Amniotic epithelial cell (primary cell): ENCODE measurements at places on chromosomes 4 and X.

GRCh38 chr4:15779809-15780208, 1.7 kb downstream of the CD38 start:
- no peak for DNase-seq

DNA sequence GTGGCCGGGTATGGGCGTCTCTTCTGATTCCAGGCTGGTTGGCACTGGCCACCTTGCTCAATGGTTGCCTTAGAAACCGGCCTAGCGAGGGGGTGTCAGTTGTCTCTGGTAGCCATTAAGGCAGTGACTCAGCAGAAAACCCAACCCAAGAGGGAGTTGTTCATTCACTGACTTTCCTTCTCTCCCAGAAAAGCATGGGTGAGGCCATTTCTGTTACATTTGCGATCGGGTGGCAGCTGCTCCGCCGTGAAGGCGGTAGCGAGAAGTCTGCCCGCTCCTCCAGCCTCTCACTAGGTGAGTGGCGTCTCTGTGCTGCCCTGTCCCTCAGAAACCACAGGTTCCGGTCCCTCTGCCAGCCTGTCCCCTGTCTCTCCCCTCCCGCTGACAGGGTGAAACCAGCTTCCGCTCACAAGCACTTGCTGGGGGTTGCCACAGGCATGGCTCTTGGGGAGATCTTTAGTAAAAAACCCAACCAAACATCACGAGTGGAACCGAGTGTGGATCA, 17.4 kb downstream of the IRAK1 start:
- peak; percentile 84 for DNase-seq

DNA sequence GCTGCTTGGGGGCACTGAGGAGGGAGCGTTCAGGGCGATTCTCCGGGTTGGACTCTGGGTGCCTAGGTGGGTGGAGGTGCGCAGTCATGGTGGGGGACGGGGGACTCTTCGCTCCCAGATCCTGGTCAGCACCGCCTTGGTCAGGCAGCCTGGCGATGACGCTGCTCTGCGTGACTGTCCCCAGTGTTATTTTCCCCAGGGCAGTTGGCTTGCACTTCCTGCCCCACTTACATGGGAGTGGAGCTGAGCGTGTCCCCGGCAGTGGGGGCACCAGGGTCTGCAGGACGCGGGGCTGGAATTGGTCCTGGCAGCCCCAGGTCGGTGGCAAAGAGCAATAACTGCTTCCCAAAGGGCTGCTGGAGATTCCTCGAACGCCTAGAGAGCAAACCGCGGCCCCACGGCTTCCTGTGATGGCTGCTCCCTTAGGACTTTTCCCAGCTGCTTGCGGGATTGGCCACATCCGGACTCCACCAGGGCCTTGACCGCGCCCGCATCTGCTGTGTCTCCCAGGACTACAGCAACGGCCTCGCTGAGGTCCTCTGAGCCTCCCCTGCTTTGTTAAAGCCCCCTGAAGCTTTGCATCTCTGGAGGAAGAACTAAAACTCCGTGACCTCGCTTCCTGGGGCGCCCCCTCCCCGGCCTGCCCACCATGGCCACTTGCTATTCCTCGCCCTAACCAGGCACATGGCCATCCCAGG, 35.3 kb upstream of the GPR78 start:
- DNase-seq, result peak; percentile 45

- peak; percentile 43 for DNase-seq
These were observed 48.0 kb upstream of the TRIM2 start for GRCh38 chr4:153156263-153156662.

- DNase-seq, result no peak
These were observed 165.8 kb downstream of the ATOH1 start for GRCh38 chr4:93994175-93994994.

GRCh38 chrX:41275661-41276609, 58.0 kb upstream of the DDX3X start:
- DNase-seq, result peak; percentile 44

GRCh38 chr4:8289151-8289750, 19.7 kb downstream of the HTRA3 start:
- DNase-seq, result no peak

DNA sequence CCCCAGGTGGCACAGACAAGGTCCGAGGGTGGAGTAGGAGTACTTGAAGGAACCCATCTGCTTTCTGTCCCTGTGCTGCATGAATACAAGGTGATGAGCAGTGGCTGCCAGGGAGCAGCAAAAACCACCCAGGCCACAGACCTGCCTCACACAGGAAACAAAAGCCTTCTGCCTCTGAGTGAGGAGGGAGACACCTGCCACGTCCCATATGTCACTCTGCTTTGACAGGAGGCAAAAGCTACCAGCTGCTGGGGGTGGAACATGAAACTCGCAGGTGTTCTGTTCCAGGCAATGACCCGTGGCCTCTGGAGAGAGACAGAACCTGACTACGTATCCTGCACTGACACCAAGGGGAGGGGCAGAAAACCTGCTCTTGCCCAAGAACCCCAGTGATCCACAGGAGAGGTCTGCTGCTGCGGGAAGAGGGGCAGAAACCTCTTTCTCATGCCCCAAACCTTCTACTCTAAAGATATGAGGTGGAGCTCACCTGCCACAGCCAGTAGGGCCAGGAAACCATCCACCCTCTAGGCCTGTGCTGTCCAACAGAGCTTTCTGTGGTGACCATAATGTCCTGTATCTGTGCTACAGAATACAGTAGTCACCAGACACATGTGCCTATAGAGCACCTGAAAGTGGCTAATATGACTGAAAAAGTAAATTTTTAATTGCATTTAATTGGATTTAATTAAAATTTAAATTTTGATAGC, 172.9 kb downstream of the PRDM5 start:
- no peak for DNase-seq

GRCh38 chr4:866761-867390, 40.9 kb upstream of the CPLX1 start:
- DNase-seq, result peak; percentile 86

DNA sequence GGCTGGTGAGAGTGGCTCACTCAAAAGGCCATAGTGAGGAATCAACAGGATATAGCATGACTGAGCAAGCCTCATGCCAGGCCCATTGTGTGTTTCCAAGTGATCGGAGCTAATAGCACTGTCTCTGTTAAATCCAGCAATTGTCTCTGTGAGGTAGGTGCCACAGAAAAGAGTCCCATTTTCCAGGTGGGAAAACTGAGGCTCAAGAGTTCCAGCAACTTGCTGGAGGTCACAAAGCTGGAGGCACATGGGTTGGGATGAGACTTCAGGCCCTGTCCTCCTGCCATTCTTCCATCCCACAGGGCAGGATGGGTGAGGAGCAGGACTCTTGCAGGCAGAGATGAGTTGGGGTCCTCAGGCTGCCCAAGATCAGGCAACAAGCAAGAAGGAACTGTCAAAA, 1.1 kb upstream of the CYTL1 start:
- DNase-seq, result no peak

- DNase-seq, result no peak
These were observed 120.8 kb downstream of the SH2D1A start for GRCh38 chrX:124467202-124467601.

GRCh38 chr4:85610450-85610849, 135.5 kb downstream of the ARHGAP24 start:
- DNase-seq, result no peak

- DNase-seq, result peak; percentile 69
These were observed 10.2 kb upstream of the TMEM156 start for GRCh38 chr4:39042366-39042765.

DNA sequence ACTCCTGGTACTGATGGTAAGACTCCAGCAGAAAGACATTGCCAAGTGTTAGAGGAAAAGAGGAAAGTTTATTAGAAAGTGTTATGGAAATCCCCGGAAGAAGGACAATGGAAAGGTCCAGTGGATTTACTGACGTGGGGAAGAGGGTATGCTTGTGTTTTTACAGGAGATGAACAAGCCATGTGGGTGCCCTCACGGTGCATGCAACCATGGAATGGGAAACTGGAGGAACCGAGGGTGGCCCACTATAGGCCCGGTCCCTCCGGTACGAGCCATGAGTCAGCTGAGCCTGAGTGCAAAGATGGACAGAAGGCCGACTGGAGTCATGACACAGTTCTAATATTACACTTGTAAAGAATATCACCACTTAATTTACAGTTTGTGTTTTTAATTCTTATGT, 123.3 kb upstream of the ZCCHC13 start:
- DNase-seq, result no peak

DNA sequence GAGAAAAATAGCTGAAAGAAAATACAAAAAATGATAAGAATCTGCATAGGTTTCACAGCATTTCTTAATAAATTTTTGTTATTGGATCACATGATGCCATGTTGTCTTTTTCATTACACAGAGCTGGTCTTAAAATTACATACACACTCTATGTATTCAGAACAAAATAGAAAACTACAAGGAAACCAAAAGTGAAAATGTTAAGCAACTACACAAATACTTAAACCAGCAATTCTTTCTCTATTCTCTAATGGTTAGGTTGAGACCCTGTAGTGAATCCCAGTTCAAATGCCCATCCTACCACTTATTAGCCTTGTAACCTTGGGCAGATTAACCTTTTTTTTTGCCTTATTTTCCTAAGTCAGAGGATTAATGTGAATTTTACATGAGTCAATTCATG, 2311.2 kb downstream of the PCDH7 start:
- no peak for DNase-seq

- peak; percentile 59 for DNase-seq
These were observed 121.8 kb upstream of the BMPR1B start for GRCh38 chr4:94636004-94636403.

- no peak for DNase-seq
These were observed 48.0 kb downstream of the OTC start for GRCh38 chrX:38400389-38400910.

GRCh38 chr4:185307136-185307950, 88.4 kb downstream of the LRP2BP start:
- DNase-seq, result peak; percentile 22

DNA sequence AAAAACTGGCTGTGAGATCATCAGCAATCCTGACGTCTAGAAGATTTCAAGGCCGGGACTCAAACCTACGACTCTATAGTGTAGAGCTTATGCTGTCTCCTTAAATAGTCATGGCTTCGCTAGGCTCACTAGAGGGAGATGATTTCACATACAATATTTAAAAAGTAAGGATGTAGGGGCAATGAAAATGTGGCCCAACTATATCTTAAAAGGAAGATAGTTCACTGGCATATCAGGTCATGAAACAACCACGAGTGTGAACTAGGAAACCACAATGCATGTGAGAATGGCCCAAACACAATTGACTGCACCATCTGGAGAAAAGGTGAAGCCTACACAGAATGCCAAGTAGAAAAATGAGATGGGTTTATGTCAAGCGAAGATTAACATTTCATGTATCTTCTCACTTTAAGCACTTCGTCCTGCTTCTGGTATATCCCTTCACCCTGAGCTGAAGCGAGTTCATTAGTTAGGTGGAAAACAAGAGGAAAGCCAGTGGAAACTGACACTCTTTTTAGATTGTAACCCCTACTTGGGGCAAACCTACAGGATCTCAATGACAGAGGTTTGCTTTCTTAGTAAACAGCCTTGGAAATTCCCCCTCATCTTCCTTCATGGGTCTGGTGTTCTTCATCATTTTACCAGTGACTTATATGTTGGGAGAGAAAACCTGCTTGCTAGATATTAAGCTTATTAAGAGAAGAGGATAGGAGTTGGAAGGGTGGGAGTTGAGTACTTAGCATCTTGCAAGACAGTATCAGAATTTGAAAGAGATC, 17.4 kb downstream of the FAM9C start:
- DNase-seq, result no peak

GRCh38 chr4:83356899-83357661, 22.4 kb upstream of the HPSE start:
- DNase-seq, result peak; percentile 96

DNA sequence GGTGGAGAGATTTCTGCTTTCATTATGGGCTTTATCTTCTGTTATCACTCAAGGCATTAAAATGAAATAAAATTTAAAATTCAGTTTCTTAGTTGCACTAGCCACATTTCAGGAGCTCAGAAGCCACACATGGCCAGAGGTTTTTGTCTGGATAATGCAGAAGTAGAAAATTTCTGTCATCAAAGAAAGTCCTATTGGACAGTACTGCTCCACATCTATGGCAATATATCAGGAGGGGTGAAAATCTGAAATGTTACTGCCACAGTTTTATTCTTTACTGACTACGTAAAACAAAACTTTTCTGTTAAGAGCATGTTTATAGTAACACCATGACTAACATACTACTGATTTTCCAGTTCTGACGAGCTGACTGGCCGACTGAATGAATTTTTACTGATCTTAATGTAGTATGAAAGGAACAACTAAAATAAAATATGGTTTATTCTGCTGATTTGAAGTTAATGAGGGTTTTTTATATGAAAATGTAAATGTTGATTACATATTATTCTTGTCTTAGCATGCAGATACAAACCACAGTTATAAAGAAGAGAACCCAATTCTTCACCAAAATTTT, 264.0 kb upstream of the HAND2 start:
- peak; percentile 51 for DNase-seq

DNA sequence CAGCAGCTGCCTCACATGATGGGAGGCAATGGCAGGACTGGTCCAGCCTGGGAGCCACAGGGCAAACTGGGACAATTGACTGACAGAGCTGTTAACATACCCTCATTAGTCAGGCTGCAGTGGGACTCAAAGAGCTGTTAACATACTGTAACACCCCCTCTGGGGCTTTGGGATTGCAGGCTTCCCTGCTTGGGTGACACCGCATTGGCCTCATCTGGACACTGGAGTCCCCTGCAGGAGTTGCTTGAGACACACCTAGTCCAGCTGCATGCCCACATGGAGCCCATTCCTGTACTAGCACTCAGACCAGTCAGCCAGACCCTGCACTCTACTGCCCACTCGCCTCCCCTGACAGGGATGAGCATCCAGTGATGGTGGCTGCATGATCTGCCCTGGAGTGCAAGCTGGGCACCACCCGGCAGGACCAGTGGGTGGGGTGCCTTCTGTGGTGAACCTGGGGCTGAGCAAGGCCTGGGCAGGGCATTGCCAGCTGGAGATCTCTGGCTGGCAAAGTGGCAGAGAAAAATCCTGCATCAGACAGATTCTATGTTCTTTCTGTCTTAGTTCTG, 138.8 kb downstream of the DTHD1 start:
- no peak for DNase-seq

DNA sequence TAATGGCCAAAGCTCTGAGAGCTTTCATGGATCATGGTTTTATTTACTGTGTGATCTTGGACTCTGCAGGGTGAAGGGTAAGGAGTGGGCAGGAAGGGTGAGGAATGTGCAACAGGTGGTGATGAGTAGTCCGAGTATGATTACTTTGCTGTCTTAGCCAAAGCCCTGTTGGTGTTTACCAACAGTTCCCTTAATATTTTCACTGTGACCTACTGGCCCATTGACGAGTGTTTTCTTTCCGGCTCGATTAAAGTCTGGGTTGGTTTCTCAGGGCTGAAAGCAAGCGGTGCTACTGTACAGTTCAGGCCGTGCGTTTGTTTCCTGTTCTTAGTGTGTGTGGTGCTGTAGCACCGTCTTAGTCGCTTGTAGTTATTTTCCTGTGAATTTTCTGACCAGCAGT, 2.6 kb downstream of the ARHGAP24 start:
- peak; percentile 64 for DNase-seq

- DNase-seq, result no peak
These were observed 64.7 kb downstream of the NBDY start for GRCh38 chrX:56793521-56794320.

- DNase-seq, result no peak
These were observed 1.5 kb downstream of the PLA2G12A start for GRCh38 chr4:109728385-109728784.

DNA sequence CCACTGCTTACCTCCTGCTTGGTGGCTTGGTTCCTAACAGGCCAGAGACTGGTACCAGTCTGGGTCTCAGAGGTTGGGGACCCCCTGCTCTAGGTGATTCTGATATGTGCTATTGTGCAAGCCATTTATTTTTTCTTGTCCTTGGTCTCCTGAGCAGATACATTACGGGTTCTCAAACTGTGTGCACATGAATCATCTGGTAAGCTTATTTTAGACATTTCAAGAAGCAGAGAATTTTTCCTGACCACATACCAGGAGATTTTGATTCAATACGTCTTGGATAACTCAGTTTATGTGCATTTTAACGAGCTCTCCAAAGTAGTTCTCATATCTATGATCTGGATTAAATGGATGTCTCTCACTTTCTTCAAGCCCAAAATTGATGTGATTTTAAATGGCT, 77.2 kb downstream of the FHIP1A start:
- peak; percentile 86 for DNase-seq
